Anterior cingulate cortex (tissue), 58 donors: ENCODE measurements at places on chromosomes 3 and 15.
A peak's percentile ranks its signal among the peaks of the same experiment; 100 is the strongest.

DNA sequence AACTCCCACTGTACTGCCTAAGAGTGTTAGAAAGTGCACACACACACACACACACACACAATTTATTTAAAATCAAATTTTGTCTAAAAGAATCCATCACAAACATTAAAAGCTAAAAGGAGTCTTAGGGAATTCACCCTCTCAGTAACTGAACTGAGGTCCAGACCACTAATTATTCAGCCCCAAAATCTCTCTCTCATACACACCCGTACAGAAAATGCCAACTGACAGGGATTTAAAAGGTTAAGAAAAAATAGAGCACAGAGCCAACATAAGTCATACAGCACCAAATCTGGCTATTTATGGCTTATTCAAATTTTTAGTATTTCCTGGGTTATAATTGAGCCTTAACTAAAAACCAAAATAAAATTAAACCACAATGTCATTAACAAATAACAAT lies 20.7 kb downstream of the GBE1 start:
- no peak for DNase-seq

DNA sequence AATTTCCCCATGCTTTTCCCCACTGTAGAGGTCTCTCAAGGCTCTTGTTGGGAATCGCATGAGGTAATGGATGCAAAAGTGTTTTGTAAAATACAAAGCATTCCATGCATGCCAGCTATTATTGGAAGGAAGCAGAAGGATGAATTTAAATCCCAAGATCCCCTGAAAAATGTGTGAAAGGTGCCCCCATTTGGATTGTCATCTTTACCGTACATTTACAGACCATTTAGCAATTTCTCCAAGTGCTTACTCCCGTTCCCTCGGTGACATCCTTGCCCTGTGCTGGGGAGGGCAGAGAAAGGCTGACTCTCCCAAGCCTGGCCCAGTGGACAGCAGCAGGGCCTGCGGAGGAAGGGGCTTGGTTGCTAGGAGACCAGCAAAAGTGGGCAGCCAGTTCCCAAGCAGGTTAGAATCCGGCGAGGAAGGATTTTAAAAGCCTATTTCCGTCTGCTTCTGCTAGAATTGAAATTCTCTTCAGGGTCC lies 31.1 kb upstream of the NEO1 start:
- no peak for DNase-seq

- no peak for DNase-seq
Observed at GRCh38 chr3:58241306-58242044, 3.9 kb downstream of the ABHD6 start.

GRCh38 chr15:54836052-54836795 lies 360.5 kb downstream of the RSL24D1 start:
- DNase-seq: no peak

DNA sequence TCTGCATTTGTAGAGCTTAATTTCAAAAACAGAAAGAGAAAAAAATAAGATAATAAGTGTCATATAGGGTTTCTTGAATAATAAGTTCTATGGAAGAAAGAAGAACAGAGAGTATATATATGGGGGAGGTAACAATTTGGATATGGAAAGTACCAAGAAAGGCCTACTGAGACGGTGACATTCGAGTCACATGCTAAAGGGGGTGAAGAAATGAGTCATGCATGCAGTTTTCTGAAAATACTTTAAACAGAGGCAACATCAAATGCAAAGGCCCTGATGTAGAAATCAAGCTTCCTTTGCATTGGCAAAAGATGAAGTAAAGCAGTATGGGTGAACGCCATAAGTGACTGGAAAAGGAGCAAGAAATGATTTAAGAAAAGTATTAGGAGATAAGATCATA lies 371.6 kb upstream of the ZNF385D start:
- DNase-seq: no peak

- DNase-seq: no peak
Observed at GRCh38 chr15:60928210-60928609, 300.9 kb downstream of the RORA start.

DNA sequence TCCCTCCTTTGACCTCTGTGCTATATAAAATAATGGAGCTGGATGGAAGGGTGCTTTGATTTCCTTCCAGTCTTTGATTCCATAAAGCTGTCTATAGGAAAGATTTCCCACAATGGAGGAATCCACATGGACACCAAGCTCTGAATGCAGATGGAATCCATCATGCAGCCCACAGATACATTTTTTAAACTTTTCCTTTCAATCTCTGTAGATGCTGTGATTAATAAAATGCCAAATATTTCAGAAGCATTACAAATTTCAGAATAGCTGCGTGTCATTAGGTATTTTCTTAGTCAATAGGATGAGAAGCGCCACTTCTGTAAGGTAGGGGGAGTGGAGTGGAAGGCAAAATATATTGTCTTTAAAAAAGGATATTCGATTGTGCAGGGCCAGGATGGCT lies 489.0 kb downstream of the NTRK3 start:
- DNase-seq: no peak

GRCh38 chr15:60993008-60993407 lies 236.1 kb downstream of the RORA start:
- DNase-seq: no peak

- no peak for DNase-seq
Observed at GRCh38 chr15:77773903-77774302, 141.2 kb upstream of the LINGO1 start.

- DNase-seq: no peak
Observed at GRCh38 chr3:179436517-179436916, 14.8 kb downstream of the GNB4 start.

GRCh38 chr15:25792128-25792527 lies 71.0 kb downstream of the ATP10A start:
- DNase-seq: no peak

DNA sequence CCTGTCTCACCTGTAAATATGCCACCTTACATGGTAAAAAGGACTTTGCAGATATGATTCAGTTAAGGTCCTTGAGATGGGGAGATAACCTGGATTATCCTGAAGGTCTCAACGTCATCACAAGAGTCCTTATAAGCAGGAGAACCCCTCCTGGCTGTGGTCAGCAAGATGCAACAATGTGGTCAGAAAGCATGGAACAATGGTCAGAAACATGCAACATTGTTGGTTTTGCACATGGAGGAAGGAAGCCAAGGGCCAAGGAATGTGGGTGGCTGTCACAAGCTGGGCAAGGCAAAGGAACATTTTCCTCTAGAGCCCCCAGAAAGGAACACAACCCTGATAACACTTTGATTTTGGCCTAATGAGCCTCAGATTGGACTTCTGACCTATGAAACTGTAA lies 9.4 kb upstream of the SUMF1 start:
- no peak for DNase-seq

DNA sequence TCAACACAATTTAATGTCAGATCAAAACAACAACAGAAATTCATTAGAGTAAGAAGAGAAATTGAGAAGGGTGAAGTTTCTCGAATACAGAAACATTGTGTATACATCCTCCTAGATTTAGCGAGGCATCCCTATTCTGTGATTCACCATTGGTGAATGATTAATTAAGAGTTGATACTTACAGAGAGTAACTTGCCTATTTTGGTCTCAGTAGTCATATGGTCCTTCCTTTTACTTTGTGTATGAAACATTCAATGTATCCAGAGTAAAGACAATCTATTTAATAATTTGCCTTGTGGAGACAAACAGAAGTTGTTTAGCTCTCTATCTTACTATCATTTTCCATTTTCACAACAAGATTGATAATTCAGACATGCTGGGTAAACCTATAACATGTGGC lies 432.0 kb downstream of the ZPLD1 start:
- DNase-seq: no peak

DNA sequence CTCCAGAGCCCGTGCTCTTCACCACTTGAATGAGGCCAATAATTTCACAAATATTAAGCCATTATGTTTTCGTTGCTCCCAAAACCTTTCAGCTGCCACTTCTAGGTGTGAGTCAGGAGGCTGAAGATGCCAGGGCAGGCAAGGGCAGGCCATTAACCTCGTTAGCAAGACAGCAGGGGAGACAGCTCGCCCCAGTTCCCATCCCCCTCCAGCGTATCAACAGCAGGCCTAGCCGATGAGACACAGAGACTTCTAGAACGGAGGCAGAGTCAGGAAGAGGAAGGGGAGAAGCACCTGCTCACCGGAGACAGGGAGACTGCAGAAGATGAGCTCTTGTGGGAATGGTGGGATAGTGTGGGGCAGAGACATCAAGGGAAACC lies 28.0 kb upstream of the PLA2G4E start:
- no peak for DNase-seq

GRCh38 chr15:92167451-92167850 lies 226.2 kb upstream of the ST8SIA2 start:
- DNase-seq: no peak

DNA sequence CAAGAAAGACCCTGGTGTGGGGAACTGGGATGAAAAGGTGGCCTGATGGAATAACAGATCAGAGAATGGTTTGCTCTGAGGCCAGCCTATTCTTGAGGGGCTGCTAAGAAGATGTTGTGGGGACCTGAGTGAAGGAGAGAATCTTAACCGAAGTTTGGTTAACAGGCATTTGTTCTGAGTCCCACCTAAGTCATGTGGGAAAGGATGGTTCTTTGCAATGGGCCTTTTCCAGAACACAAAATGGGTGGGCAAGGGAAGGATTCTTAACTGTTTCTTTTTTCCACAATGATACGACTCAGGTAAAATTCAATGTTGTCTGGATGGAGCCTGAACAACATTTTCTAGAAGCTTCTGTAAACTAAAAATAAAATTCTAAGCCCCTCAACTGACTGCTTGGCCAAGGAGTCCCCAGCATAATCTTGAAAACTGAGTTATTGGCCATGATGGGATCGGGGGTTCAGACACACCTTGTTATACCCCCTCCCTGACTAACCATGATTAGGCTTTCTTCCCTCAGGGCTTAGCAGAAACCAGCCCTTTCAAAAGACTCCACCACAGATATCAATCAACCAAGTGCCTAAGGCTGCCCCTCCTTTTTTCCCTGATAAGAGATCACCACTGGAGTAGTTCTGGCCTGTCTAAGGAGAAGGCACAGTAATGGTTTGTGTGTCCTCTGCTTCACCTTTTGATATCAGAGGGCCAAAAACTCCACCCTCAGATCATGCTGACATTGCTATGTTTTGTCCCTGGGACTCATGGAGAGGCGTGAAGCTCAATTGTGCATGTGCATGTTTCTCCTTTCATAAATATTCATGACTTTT lies 30.1 kb downstream of the SCN11A start:
- no peak for DNase-seq

DNA sequence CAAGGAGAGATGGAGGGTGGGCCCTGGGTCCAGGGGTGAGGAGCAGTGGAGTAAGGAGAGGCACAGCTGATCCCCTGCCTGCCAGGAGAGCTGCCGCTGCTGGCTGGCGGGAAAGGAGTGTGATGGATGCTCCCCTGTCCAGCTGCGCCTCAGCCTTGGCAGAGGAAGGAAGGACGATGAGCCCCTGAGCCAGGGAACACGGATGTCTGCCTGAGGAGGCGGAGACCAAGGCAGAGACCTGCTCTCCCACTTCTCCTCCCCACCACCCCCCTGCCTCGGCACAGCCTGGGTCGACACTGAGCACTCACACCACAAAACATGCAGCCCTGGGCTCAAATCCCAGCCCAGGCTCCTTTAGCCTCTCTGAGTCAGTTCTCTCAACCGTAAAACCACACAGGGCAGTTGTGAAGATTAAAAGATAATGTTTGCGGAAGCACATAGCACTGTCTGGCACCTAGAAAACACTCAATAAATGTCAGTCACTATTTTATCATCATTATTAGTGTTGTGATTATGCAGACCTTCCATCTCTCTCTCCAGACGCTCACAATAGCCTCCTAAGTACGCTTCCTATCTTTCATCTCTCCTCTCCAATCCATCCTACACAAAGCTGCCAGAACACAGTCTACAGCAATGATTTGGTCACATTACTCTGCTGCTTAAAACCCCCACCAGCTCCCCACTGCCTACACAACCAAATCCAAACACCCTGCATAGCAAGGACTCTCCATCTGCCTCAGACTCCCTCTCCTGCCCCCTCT lies 52.2 kb downstream of the SEMA5B start:
- DNase-seq: no peak

- no peak for DNase-seq
Observed at GRCh38 chr15:68566377-68566954, 12.3 kb upstream of the CORO2B start.

GRCh38 chr15:82709081-82709420 lies 624 bp downstream of the AP3B2 start:
- no peak for DNase-seq

- no peak for DNase-seq
Observed at GRCh38 chr3:89966877-89967665, 859.6 kb downstream of the EPHA3 start.

- DNase-seq: peak; percentile 2
Observed at GRCh38 chr3:35549690-35550089, 89.6 kb upstream of the ARPP21 start.

DNA sequence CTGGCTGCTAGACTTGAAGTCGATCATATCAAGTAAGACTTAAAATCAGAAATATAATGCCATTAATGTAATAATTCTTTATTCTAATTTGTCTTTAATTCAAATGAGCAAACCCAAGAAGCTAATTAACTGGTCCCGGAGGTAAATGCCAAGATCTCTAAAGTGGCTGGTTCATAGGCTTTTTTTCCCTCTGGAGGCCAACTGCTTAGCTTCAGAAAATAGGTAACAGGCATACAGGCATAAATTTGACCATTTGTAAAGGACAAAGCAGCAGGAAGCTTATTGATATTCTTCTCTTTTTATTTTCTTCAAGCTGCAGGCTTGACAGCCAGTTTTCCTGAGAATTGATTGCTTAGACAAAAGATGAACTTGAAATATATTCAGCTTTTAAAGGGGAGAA lies 158.6 kb upstream of the RAP2B start:
- no peak for DNase-seq

GRCh38 chr3:53142986-53143385 lies 12.8 kb upstream of the RFT1 start:
- DNase-seq: peak; percentile 36

DNA sequence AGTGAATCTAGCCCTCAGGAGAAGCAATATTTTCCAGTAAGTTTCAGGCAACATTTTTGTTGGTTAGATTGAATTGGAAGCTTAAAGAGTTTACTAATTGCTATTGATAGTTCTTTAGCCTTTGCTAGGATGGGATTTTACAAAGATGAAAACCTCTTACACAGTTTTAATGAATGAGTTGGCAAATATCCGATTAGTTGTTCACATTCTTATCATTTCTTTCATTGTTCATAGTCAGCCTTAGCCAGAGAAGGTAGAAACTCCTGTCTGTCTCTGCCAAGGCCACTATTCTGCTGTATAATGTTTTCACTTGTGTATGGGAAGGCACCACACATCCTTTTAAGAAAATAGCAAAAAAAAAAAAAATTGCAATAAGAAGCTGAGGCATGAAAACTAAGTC lies 222.0 kb upstream of the MANF start:
- DNase-seq: no peak

DNA sequence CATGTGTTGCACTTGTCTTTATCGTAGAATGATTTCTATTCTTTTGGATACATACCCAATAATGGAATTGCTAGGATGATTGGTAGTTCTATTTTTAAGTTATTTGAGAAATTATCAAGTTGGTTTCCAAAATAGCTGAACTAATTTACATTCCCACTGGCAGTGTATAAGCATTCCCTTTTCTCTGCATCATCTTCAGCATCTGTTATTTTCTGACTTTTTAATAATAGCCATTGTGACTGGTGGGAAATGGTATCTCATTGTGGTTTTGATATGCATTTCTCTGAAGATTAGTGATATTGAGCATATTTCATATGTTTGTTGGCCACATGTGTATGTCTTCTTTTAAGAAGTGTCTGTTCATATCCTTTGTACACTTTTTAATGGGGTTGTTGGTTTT lies 81.7 kb upstream of the NUDT16 start:
- no peak for DNase-seq
